ENCODE measurements at places on chromosomes 16 and 17.

DNA sequence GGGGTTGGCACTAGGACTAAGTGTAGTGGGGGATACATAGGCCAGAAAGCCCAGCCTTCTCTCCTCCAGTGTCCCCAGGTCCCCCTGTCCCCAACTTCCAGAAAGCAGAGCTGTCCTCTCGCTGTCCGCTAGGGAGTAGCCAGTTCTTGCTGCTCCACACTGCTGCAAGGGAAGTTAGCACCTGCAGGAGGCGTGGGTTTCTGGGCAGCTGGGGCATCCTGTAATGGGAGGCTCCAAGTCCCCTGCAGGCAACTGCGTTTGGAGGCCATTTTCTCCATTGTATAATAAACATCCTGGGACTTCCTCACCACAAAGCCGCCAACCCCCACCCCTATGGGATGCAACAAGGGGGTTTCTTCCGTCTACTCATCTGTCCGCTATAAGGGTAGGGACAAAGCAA, 1.7 kb downstream of the RPRML start:
- no peak for DNase-seq

DNA sequence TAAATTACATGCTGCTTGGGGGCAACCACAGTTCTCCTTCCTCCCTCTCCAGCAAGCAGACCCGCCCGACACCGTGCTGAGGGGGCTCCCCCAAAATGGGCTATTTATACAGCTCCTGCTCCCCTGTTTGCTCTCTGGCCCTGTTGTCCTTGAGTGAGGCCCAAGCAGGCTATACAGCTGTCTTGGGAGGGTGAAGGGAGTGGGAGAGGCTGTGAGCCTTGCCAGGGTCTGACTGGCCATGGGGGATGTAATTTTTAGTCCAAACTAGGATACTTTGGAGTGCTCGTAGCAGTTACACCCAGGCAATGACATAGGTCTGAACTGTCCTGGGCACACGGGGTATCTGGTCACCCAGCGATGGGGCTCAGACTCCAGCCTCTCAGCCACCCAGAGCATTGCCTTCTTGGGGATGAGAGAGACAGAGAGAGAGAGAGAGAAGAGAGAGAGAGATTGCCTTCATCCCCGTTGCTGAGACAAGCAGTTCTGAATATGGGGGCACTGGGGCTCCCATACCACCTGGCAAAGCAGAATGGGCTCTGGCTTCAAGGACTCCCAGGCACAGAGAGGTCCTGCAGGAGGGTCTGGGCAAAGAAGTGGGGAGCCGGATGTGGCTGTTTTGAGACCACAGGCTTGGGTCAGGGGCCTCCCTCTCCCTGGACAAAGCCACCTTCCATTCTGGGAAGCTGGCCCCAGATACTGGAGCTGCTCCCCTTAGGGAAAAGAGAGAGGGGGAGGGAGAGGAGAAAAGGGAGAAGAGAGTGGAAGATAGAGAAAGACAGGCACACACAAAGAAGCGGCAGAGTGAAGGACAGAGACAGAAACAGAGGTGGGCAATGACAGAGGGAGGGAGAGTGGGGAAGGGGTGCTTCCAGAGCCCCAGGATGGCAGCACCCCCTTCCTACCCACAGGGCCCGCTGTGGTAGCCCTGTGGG, 10.7 kb upstream of the TMEM92 start:
- no peak for DNase-seq

DNA sequence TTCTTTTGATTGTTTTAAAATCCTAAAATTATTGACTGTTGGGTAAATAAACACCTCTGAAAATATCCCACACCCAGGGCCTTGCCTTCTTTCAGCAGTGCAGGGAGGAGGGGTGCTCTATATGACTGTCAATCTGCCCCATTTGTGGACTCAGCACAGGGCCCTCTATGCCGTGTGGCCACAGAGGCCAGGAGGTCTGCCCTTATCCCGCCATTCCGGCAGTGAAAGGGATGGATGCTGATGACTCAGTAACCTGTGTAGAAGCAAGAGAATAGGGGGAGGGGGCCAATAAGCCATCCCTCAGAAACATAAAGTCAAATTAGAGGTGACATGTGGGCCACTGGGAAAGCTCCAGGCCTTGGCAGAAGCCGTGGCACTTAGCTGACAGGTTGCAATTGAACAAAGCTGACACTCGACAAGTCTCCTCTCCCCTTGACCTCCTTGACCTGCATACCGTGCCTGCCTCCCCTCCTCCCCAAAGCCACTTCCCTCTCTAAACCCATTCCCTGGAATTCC, 281.4 kb upstream of the DYNLRB2 start:
- DNase-seq: no peak

GRCh38 chr16:71242601-71243000, 12.1 kb upstream of the HYDIN start:
- no peak for DNase-seq

GRCh38 chr16:89198417-89199240, 1.7 kb downstream of the SLC22A31 start:
- no peak for DNase-seq

DNA sequence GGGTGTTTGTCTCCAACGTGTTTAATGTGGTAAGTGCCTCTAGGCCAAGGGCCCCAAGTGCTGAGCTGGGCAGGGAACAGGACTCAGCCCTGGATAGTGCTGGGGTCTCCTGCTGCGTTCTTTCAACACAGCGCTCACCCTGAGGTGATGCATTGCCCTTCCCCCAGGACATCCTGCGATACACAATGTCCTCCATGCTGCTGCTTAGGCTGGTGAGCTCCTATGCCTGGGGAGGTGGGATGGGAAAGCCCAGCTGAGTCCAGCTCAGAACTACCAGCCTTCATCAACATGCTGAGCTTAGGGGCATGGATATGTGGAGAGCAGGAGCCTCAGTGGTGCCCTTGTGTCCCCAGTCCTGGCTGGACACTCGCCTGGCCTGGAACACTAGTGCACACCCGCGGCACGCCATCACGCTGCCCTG, 563 bp downstream of the ZACN start:
- DNase-seq: no peak

- no peak for DNase-seq
Observed at GRCh38 chr16:87312008-87312407, 5.2 kb downstream of the C16orf95 start.

GRCh38 chr17:15945527-15946191, 729 bp downstream of the ADORA2B start:
- no peak for DNase-seq

DNA sequence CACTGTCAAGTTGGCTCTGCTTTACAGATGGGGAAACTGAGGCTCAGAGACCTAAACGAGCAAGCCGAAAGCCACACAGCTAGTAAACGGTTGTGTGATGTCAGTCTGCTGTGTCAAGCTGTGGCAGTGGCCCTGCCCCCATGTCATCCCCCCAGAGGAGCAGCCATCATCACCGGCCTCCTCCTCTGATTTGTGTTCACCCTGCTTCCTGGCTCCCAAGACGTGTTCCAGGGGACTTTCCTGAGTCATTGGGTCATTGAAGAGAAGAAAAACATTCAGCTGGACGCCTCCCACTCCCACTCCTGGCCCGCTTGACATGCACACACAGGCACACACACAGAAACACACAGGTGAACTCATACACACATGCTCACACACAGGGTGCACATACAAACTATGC, 54.0 kb upstream of the CIBAR2 start:
- no peak for DNase-seq

DNA sequence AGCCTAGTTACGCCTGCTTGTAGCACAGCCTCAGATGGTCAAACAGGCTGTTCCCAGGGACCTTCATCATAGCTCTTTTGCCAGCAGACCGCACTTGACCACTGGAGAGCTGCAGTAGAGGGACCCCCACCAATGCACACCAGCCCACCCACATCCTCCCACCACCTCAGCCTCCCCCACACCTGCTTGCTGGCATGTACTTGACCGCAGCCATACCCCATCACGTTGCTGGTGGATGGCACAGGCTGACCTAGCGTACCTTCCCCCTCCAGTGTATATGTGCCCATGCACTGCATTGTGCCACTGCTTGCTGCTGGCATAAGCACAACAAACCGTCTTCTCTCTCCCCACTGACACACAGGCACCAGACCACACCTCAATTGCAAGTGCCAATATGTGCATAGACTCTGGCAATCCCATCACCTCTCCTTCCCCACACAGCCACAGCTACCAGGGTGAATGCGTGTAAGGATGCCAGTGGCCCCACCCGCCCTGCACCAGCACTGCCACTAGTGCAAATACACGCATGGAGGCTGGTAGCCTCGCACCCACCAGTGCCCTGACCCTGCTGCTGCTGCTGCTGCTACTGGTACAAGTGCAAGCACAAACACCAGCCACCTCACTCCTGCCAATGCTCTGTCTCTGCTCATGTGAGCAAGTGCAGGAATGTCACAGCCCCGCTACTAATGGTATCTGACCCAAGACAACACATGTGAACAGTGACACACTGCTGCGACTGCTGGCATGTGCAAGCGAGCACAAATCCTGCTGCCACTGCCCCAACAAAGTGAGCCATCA, 1377.6 kb downstream of the CDH11 start:
- no peak for DNase-seq

All from effector CD8-positive, alpha-beta T cell (primary cell).